Activated gamma-delta T cell treated with anti-CD3 and anti-CD28 coated beads, Interleukin-2, amount 50 U/mL, for 16 hours (primary cell): ENCODE measurements at places on chromosomes 1 and 21.

DNA sequence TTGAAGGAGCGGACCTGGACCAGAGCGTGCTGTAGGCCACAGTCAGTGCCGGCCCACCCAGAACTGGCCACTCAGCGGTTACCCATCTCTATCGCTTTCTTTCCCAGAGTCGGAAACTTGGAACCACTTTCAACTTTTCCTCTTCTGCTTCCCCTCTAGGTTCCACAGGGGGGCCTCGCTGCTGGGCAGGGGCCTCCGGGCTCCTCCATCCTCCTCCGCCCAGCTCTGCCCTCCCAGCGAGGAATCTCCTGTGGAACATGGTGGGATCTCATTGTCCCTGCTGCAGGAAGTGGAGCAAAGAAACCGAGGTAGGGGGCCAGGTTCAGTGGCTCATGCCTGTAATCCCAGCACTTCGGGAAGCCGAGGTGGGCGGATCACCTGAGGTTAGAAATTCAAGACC is 139.2 kb downstream of the ETS2 start:
- DNase-seq = no peak

- DNase-seq = peak; percentile 53
Observed at GRCh38 chr1:235011064-235011598, 117.5 kb downstream of the TOMM20 start.

DNA sequence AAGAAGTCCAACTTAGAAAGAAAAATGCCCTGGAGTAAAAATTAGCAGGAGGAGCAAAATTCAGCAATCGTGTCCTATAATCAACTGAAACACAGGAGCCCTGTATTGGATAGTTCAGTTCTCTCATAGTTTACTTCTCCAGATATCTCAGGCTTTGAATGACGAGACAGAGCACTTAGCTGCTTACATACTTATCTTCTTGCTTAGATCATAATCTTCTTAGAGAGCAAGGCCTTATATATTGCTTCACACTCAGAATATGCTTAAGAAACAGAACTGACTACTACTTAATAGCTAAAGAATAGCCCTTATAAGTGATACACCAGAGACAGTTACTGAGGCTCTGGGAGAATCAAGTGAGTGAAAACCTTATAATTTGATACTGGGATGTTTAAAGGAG is 38.9 kb downstream of the TOR3A start:
- no peak for DNase-seq

DNA sequence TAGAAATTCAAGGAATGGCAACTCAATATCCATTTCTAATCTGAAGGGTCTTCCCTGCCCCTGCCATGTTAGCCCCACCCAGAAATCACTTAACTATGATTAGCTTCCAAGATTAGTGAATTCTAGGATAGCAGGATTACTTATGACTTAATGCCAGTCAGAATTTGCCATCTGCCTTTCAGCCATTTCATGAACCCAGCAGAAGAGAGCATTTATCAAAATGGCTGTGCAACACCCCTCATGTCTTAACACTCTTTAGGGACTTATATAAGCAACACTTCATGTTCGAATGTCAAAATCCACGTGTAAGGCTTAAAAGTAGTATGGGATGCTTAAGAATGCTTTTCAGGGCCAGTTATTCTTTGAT is 288.5 kb downstream of the NFIA start:
- no peak for DNase-seq

DNA sequence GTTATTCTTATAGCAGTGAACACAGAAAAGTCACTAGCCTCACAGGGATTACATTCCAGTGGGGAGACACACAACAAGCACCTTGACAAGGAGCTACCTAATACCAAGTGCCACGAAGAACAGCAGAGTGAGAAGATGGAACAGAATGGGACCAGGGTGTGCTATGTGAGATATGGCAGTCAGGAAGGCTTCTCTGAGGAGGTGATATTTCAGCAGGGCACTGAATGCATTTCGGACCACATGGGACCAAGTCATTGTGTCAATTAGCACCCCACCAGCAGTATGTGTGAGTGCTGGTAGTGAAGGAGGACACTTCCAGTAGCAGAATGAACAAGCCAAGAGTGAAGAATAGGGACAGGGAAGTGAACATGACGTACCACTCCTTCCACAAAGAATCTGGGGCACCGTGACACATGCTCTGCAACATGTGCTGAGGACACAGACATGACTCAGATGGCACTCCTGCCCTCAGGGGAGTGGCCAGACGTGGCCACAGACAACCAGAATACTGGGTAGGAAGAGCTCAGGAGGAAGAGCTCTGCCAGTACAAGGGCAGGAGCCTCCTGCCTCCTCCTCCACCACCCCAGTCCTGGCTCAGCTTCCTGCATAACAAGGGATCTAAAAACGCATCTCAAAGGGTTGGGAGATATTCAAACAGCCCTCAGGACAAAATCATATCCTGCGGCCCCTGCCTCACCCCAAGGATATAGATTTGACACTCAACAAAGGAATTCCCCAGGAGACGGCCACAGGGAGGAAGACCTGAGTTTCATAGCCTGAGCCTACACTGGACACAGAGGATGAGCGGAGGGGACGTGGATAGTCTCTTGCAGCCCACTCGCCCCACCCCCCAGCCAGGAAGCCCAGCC is 102.5 kb downstream of the TRABD2B start:
- no peak for DNase-seq

DNA sequence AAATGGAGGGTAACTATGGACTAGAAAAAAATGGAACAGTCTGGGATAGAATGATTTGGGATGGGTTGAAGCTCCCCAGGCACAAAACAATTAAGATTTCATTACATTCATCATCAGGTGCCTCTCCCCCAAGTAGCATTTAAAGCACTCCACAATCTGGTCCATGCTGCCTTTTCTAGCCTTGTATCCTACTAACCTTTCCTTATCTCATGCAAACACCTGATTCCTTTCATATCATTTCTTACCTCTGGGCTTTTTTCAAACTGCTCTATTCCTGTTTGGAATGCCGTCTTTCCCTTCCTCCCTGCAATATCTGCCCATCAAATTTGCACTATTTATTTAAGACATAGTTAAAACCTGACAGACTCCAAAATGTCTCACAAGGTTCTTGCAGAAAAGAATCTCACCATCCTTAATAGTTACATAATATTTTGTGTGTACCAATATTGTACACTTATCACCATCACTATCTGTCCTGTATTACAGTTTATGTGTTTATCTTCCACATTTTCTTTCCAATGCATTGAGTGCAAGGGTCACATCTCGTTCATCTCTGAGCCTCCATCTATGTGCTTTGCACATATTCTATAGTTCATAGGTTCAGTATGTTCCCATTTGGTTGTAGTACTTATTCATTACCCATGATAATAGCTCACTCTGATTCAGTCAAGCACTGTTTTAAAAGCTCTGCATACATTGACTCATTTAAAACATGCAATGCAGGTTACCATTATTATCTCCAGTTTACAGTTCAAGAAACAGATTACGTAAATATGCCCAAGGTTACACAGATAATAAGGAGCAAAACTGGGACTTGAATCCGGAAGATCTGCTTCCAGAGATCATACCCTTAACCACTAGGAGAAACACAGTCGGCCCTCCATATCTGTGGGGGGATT is 16.1 kb upstream of the SHCBP1L start:
- DNase-seq = no peak

GRCh38 chr1:67732750-67733151 is 47.8 kb downstream of the GADD45A start:
- DNase-seq = no peak

GRCh38 chr21:32368386-32368785 is 24.4 kb downstream of the URB1 start:
- DNase-seq = no peak

DNA sequence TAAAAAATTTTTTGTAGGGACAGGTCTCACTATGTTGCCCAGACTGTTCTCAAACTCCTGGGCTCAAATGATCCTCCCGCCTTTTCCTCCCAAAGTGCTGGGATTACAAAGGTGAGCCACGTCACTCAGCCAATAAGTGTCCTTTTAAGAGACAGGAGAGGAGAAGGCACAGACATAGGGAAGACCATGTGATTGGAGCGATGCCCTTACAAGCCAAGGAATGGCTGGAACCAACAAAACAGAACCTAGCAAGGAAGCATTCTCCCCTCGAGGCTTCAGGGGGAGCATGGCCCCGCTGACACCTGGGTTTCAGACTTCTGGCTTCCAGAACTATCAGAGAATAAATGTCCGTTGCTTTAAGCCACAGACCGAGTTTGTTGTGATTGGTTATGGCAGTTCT is 37.0 kb downstream of the NDUFS5 start:
- DNase-seq = no peak
